ENCODE measurements at places on chromosomes 1 and 21.

DNA sequence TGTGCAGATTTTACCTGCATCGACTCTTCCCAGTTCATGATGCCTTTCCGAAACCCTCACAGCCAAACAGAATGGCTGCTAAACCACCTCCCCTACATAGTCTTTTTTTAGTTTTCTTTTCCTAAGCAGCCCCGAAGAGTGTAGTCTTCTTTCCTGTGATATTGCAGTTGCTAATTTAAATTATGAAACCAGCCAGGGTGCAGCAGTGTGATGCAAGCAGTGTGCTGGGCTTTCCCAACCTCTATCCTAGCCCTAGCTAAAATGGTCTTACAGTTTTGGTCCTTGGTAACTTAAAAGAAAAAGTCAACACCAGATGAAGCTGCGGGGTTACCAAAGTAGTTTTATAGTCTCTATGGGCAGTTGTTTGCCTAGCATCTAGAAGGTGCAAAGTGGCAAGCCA lies 82.0 kb upstream of the GCLM start:
- DNase-seq = no peak

- DNase-seq = peak; percentile 27
These were observed 12.9 kb downstream of the DESI2 start for GRCh38 chr1:244665771-244666217.

DNA sequence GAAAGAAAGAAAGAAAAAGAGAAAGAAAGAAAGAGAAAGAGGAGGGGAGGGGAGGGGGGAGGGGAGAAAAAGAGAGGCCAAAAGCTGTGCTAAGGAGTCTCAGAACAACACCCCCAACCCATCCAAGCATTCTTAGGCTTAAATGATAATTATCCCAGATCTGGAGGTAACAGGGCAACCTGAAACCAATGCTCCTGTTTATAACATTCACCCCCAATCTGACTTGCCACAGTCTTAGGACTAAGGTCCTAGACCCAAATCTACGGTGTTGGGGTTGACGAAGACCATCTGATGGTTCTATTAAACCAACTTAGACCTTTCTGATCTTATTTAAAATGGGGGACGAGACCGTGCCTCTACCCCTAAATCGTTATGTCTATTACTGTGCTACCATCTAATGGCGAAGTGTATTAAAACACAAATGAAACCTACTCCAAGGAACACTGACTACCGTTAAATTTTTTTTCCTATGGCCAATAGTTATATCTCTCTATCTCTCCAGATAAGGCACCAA lies 119.3 kb upstream of the CDC42BPA start:
- peak; percentile 83 for DNase-seq

- peak; percentile 100 for DNase-seq
These were observed 364.7 kb downstream of the SMYD3 start for GRCh38 chr1:246142320-246142893.

- no peak for DNase-seq
These were observed 114.6 kb upstream of the ATP1B1 start for GRCh38 chr1:168991667-168992475.

DNA sequence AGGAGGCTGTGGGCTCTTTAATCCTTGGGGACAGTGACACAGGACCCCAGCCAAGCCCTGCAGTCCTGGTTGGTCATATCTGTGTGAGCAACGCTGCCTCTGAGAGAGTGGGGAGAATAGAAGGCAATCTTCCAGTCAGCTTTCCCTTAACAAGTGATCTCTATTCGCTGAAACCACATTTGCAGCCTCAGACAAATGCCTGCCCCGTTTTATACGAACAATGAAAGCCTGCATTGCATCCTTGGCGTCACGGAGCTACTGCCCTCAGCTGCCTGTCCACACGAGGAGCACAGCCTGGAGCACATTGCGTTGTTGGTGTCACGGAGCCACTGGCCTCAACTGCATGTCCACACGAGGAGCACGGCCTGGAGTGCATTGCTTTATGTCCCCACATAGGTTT lies 150.2 kb upstream of the ARHGEF16 start:
- DNase-seq = no peak

DNA sequence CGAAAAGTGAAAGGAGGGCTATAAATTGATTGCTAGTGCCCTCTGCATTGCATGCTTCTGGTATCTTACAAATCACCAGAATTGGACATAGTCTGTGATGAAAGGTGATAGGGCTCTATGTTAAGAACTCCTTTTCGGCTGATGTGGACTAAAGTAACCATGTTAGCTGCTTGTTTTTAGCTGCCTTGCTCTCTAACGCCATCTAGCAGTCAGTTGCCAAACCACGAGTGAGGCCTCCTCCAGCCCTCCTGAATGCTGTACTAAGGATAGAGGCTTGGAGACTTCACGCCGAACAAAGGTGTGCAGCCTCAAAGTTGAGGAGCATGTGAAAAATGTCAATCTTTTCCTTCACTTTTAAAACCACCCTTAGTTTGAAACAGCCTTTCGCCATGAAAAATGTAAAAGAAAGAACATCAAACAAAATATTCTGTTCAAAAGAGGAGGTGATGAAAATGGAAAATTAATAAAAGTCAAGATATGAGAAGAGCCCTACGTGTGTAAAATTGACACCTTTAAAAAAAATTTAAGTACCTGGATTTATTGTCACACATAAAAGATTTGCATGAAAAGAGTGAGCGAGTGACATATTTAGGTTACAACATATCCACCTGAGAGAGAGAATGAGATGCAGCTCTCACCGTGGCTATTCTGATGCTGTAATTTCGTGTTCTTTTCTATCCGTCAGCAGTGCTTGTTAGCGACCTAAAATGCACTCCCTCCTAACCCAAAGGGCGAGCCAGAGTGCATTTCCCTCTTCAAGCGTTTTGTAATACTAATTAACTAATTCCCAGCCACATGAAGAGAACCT lies 8.1 kb downstream of the LRRC53 start:
- DNase-seq = peak; percentile 45

DNA sequence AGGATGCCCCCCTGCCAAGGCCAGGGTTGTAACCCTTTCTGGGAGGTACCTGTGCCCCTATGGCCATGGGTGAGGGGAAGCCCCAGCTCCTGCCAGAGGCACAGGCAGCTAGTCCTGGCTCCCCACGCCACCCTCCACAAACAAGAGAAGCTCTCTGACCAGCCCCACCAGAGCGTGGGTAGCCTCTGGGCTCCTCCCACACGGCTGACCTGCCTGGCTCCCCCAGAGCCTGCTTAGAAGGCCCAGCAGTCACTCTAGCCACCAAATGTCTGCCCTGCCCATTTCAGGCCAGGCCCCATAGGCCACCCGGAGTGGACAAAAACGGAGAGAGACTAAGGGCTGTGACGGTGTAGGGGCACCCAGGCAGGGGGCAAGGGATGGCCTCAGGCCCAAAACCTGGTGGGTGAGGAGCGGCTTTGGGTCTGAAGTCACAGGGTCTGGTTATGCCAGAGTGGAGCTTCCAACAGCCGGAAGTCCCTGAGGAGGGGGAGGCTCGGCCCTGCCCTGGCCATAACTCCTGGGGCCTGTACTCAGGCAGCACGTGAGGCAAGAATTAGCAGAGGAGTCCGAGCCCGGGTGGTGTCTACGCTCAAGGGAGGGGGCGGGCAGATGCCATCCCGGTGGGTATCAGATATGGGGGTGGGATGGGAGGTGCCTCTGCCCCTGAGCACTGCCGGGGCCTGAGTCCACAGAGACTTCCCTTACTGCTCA lies 155.4 kb downstream of the CASZ1 start:
- no peak for DNase-seq
